ENCODE measurements at places on chromosomes 11 and 22.
A peak's percentile ranks its signal among the peaks of the same experiment; 100 is the strongest.

GRCh38 chr11:79332017-79332416 lies 108.8 kb downstream of the TENM4 start:
- DNase-seq = no peak

DNA sequence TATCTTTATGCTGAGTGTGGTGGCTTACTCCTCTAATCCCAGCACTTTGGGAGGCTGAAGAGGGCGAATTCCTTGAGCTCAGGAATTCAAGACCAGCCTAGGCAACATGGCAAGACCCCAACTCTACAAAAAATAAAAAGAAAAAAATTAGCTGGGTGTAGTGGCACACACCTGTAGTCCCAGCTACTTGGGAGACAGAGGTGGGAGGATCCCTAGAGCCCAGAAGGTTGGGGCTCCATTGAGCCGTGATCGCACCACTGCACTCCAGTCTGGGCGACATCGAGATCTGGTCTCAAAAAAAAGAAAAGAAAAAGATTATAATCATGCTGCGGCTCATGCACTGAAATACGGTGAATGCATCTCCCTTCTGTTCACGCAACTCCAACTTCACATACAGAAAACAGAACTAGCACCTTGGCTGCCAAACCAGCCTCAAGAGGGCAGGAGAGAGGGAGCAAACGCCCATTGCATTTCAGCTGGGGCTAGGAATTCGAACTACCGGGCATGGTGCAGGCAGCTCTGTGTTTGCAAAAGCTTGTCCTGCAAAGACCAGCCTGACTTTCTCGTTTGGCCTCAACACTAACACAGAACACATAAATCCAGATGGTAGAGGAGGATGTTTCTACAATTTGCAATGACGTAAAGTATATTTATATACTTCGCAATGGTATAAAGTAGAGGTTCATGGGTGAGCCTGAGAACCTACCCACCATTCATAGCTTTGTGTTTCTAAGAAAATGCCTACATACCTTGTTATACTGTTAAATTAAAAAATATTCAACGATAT lies 6.3 kb upstream of the SYNGR1 start:
- DNase-seq = peak; percentile 22

- peak; percentile 96 for DNase-seq
These were observed 7.5 kb upstream of the MICAL3 start for GRCh38 chr22:18031695-18032454.

DNA sequence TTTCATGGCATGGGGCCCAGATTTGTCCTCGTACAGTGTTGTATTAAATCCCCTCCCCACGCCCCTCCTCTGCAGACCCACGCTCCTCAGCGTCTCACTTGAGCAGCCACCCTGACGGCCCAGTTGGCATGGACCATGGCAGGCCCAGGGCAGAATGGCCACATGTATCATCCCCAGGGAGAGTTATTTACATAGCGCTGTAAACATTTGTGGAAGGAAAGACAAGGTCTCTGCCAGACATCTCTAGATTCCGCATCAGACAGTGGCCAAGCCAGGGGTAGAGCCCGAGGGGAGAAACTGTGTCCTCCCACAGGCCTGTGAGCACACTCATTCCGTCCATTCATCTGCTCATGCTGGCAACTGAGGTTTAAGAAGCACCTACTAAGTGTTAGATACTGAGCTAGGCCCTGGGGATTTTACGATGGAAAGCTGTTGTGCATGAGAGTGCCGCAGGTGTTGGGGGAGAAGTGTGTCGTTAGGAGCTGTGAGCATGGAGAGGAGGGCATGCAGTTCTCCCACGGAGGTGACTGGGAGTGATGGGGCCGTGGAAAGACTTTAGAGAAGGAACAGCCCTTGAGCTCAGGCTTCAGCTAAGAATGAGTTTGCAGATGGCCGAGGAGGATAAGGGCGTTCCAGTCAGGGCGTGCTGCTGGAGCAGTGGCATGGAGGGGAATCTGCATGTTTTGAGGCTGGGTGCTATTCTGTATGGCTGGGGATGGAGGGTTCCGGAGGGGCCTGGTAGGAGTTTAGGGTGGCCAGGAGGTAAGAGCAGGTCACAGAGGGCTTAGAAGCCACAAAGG lies 94.9 kb downstream of the GRIK4 start:
- DNase-seq = no peak

GRCh38 chr22:46637711-46638600 lies 17.8 kb downstream of the GRAMD4 start:
- DNase-seq = no peak

- no peak for DNase-seq
These were observed 190.6 kb upstream of the C11orf58 start for GRCh38 chr11:16547879-16548278.

DNA sequence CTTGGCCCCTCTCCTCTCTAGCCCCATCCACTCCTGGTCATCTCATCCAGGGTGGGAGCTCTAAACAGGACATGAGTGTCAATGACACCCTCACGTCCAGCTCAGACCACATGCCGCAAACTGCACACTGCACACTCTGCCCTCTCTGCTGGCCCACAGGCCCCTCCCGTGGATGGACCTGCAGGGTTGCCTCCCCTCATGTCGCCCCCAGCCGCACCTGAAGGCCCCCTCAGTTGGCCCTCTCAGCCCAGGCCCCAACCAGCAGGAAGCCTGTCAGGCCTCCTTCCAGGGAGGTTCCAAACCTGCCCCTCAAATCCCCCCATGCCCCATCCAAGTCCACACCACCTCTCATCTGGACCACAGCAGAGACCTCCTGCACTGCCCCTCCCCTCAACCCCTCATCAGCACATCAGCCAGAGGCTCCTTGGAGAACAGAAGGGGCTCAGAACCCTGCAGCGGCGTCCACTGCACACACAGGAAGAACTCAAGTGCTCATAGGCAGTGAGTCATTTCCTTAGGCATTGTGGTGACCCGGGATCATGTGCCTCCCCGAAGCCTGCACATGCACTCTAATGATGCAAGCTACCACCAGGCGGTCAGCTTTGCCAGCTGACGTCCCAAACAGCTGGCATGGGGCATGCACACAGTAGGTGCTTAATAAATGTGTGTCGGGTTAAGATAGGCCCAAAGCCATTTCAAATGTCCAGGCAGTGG lies 12.9 kb upstream of the CDKN1C start:
- no peak for DNase-seq

GRCh38 chr11:27582621-27583020 lies 76.1 kb upstream of the LIN7C start:
- no peak for DNase-seq

DNA sequence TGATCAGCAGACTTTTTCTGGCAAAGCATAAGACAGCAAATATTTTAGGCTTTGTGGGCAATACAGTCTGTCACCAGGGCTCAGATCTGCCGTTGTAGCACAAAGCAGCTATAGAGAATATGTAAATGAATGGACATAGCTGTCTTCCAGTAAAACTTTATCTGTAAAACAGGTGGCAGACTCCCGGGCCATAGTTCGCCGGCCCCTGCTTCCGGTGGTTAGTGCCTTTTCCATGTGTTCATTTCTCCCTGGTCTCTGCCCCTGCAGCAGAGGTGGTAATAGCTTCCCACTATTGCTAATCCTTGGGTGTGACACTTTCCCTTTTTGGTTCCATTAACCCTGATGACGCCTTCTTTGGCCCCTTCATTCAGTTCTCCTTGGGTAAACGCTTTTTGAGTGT lies 93.7 kb upstream of the LDLRAD3 start:
- no peak for DNase-seq

Data from kidney glomerular epithelial cell (primary cell).